Urinary bladder (tissue), 4 donors: ENCODE measurements at places on chromosomes 7 and 10. TPM values are rescaled to one million over a fixed set of nuclear protein-coding genes. Genes with fewer than 3 reads are reported as not detected.

The MYPN gene
- 3.1 TPM for total RNA-seq

The SEMA3C gene
- 570 TPM for total RNA-seq

The ACSM6 gene
- total RNA-seq, result 0.48 TPM

The PARD3 gene
- 89.1 TPM for total RNA-seq

The ZNF853 gene
- 6.6 TPM for total RNA-seq

The GSTO2 gene
- total RNA-seq, result 6.5 TPM

The EPO gene
- not detected for total RNA-seq

The GDF2 gene
- total RNA-seq, result not detected

The DDC gene
- total RNA-seq, result 2.0 TPM

The SAMD9L gene
- 25.5 TPM for total RNA-seq

The APBB1IP gene
- total RNA-seq, result 4.1 TPM

The SRPK2 gene
- total RNA-seq, result 116 TPM

The TRIM50 gene
- total RNA-seq, result 0.21 TPM

The TFR2 gene
- 0.69 TPM for total RNA-seq

The NUTM2B gene
- total RNA-seq, result 0.21 TPM

The PPP1R3C gene
- total RNA-seq, result 129 TPM

The PRSS2 gene
- total RNA-seq, result not detected

The BRAT1 gene
- total RNA-seq, result 18.2 TPM

The GRM3 gene
- 0.21 TPM for total RNA-seq

The SPDYE5 gene
- total RNA-seq, result not detected

The TFPI2 gene
- 19.3 TPM for total RNA-seq

The SFTPA1 gene
- not detected for total RNA-seq

The KAZALD1 gene
- total RNA-seq, result 27.0 TPM

The GDF10 gene
- total RNA-seq, result 7.8 TPM

The DNAJC9 gene
- 27.8 TPM for total RNA-seq

The ZC3HAV1L gene
- total RNA-seq, result 37.4 TPM

The NPC1L1 gene
- not detected for total RNA-seq

The NPFFR1 gene
- 0.05 TPM for total RNA-seq

The CALHM1 gene
- not detected for total RNA-seq

The CAV2 gene
- total RNA-seq, result 139 TPM

The CYTH3 gene
- 28.9 TPM for total RNA-seq

The RAB11FIP2 gene
- total RNA-seq, result 56.5 TPM

The HPSE2 gene
- total RNA-seq, result 48.1 TPM

The ANLN gene
- total RNA-seq, result 66.0 TPM

The UPK3B gene
- 23.6 TPM for total RNA-seq

The MKX gene
- 6.2 TPM for total RNA-seq

The PTN gene
- total RNA-seq, result 91.1 TPM
